SIG-M5 (cell line): ENCODE measurements at places on chromosomes 6 and 20.

- no peak for DNase-seq
These were observed 13.9 kb upstream of the ADGRF5 start for GRCh38 chr6:46935687-46936086.

DNA sequence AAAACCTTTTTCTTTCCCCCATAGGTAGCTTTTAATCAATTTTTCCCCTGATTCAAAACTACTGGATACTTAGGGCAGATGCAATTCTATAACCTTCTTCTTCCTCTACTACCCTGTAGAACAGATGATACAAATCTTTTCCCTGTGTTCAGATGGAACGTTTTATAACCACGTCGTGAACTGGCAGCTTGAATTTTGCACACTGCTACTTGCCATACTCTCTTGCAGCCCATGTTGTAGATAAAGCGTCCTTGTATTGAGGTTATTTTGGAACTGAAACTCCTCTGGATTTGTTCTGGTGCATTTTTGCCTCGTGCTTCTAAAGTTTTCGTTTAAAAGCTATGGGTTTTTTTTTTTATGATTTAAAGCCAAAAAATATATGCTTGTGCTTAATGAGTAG is 440.2 kb downstream of the RFPL4B start:
- no peak for DNase-seq

- no peak for DNase-seq
These were observed 60.5 kb upstream of the BHLHE23 start for GRCh38 chr20:63067266-63067635.

- DNase-seq, result no peak
These were observed 35.5 kb upstream of the TSHZ2 start for GRCh38 chr20:52936351-52937340.

GRCh38 chr6:3384241-3385143 is 72.4 kb downstream of the SLC22A23 start:
- DNase-seq, result no peak

DNA sequence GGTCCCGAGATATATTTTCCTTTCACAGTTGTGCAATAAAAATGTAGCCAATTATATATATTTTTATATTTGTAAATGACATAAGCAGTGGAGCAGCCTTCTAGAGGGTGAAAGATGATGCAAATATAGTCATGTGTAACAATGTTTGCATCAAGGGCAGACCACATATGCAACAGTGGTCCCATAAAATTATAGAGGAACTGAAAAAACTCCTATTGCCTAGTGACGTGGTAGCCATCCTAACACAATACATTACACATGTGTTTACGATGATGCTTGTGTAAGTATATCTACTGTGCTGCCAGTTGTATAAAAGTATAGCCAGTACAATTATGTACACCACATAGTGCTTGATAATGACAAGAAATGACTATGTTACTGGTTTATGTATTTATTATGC is 162.8 kb downstream of the ZFAND3 start:
- DNase-seq, result peak; percentile 51

- DNase-seq, result no peak
These were observed 95.2 kb upstream of the INSM1 start for GRCh38 chr20:20272686-20273085.

- no peak for DNase-seq
These were observed 68.6 kb upstream of the CCN6 start for GRCh38 chr6:111985202-111985731.

- no peak for DNase-seq
These were observed 81.2 kb downstream of the UNC5CL start for GRCh38 chr6:40957616-40958492.

- no peak for DNase-seq
These were observed 237.5 kb downstream of the CDC5L start for GRCh38 chr6:44624936-44625573.

DNA sequence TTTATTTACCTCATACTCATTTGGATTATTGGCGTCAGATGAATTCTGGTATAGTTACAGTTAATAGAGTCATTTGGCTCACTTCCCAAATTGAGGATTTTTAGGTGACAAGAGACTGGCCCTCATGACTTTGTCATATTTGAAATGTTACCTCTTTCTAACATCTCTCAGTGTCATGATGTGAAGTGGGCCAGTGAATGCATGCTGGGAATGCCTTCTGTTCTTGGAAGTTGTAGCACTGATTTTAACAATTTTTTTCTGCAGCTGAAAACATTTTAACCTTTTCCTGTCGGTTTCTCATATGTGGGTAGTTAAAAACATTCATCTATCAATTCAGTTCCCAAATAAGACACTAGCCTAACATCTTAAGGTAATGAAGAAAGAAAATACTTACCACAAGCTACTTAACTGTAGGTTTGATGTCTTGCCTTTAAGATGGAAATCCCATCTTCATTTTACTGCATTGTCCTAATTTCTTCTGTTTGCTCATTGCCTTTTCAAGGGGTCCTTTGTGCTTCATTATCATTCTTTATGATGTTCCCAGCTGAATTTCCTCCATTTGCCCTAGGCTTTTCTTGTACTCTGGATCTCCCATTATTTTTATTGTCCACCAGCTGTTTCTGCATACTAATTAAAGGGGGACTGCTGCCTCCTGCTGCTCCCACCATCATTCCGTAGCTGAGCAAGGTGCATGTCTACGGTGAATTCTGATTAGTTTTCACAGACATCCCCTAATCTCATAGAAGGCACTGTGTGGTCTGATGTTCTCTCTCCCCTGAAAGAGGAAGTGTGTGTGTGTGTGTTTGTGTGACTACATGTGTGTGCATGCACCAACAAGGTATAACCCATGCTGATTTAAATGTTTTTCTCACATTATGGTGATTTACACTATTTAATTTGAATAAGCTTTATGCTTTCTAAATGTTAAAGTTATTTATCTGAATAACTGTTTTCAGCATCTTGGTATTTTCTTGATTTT is 109.5 kb downstream of the B3GAT2 start:
- no peak for DNase-seq

- no peak for DNase-seq
These were observed 347.9 kb downstream of the RFPL4B start for GRCh38 chr6:112695001-112695400.

- DNase-seq, result no peak
These were observed 79.7 kb downstream of the EDN1 start for GRCh38 chr6:12369781-12370262.

DNA sequence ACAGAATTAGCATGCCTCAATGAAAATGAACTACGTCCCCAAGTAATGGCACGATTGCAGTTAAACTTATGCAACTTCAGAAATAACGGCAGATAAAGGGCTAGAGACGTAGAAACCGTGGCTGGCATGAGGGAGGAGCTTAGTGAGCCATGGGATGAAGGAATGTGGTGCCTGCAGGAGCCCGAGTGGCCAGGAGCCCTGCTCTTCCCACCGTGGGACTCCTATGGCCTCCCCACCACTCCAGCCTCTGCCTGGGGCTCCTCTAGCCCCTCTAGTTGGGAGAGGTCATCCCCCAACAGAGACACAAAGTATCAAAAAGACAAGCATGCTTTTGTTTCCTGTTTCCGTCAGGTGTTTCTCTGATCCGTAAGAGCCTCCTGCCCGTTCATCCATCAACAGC is 75.1 kb upstream of the BHLHE23 start:
- DNase-seq, result no peak

- DNase-seq, result no peak
These were observed 122.1 kb downstream of the UST start for GRCh38 chr6:148868901-148869300.

- DNase-seq, result no peak
These were observed 44.0 kb downstream of the IRAK1BP1 start for GRCh38 chr6:78911218-78911940.

- no peak for DNase-seq
These were observed 283.0 kb downstream of the HTR1B start for GRCh38 chr6:77180326-77180725.

DNA sequence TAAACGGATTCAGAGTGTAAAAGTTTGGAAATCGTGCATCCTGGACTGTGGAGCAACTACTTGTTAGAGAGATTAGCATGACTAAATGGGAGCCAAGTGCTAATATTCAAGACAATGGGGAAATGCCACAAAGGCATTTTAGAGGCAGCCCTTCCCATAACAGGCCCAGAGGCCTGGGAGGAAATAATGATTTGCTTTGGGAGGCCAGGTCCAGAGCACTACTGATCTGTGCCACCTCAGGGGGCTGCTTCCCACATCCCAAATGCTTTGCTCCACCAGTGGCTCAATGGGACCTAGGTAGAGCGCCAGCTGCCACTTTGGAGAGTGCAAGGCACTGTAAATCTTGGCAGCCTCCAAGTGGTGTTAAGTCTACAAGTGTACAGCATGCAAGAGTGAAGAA is 91.9 kb upstream of the HSF2 start:
- DNase-seq, result no peak

GRCh38 chr6:30171677-30172471 is 8.5 kb downstream of the TRIM15 start:
- no peak for DNase-seq

GRCh38 chr20:19361790-19362189 is 149.3 kb downstream of the SLC24A3 start:
- DNase-seq, result no peak

DNA sequence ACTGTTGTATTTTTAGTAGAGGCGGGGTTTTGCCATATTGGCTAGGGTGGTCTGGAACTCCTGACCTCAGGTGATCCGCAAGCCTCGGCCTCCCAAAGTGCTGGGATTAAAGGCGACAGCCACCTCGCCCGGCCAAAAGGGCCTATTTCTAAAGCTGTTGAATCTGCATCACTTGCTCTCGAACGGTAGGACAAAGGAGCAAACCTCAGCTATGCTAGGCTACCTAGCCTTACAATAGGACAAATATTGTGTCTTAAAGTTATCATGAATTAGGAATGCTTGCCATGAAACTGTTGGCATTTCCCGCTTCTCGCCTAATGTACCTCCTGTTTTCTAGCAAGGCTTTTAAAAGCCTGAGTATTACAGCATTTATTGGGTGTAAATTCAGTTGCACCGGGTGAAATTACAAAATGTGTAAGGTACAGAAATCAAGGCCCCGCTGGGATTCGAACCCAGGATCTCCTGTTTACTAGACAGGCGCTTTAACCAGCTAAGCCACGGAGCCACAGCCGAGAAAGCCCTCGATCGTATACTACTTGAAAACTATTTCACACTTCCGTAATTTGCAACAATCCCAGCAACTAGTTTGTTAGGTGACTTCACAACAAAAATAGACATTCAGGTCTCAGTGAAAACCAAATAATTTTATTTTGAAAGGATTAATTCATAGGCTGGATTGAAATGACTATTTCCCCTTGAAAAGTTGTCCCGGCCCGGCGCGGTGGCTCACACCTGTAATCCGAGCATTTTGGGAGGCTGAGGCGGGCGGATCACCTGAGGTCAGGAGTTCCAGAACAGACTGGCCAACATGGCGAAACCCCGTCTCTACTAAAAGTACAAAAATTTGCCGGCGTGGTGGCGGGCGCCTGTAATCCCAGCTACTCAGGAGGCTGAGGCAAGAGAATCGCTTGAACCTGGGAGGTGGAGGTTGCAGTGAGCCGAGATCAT is 211.6 kb upstream of the ZNF184 start:
- DNase-seq, result no peak
